ENCODE measurements at places on chromosomes 5 and 9.

GRCh38 chr5:35237580-35238376 lies 7.5 kb upstream of the PRLR start:
- no peak for DNase-seq

DNA sequence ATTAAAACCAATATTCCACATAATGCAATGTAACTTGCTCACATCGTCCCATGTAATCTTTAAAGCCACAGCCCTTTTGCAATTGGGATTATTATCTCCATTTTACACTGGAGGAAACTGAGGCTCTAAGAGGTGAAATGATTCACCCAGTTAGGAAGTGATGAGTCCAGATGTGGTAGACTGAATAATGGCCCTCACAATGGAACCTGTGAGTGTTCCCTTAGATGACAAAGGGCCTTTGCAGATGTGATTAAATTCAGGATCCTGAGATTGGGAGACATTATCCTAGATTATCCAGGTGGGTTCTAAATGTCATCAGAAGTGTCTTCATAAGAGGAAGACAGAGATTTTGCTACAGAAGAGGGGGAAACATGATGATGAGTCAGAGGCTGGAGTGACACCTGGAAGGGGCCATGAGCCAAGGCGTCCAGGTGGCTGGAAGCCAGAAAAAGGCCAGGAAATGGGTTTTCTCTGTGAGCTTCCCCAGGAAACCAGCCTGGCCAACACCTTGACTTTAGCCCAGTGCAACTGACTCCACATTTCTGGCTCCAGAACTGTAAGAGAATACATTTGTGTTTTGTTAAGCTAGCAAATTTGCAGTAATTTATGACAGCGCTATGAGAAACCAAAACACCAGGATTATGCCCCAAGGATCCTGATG lies 139.1 kb downstream of the KCNIP1 start:
- DNase-seq: no peak

- no peak for DNase-seq
These were observed at the start of gene GALNT10 for GRCh38 chr5:154190595-154191304. TSS of gene GALNT10 (plus strand) at chr5:154190733. CDS start at chr5:154190867, 134 bp downstream.

DNA sequence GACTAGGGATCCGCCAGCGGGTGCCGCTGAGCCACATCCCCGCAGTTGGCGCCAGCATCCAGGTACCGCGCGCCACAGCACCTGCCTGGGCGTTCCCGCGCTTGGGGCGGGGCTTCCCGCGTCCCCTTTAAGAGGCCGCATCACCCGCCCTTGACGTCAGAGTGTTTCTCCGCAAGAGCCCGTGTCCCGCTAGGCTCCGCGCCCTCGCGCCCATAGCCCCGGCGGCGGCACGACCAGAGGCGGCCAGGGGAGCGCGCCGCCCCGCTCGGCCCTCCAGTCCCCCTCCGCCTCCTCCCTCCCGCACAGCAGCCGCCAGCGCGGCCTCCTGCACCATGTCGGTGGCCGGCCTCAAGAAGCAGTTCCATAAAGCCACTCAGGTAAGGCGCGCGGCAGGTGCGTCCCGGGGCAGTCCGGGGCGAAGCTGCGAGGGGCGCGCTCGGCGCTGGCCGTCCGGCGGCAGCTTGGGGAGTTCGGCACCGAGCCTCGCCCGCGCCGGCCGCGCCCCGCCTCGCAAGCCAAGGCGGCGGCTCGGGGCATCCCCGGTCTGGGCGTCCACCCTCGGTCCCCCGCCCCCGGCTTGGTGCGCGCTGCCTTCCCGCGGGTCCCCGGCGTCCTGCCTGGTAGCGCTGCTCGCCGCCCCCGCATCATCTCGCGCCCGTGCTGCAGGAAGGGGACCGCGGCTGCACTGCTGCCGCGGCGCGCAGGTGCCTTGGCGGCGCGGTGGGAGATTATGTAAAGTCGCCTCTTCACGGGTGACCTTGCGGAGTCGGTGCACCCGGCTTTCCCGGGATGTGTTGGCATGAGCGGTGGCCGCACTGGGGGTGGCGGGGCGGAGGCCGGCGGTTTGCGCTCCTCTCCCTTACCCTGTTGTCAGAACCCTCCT lies at the start of gene SH3GL2:
SH3GL2 (plus strand) TSS at position 156 of the 883 bp plus-strand sequence.
- DNase-seq: peak; percentile 30

- DNase-seq: no peak
These were observed 543 bp upstream of the ANKRD33B start for GRCh38 chr5:10563110-10563944.

DNA sequence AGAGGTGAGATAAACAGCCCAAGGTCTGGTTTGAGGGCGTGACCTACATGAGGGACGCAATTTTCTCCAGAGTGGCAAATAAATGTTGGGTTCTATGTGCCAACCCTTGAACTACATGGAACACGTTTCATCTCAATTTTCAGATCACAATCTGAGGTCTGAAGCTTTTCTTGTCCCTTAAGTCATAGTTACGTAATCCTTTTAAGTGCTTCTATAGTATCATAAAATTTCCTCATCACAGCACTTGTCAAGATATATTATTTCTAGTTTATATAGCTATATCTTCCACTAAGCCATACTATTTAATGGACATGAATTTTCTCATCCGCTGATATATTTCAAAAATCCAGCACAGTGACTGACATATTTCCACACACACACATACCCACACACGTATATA lies 53.1 kb upstream of the GRIN3A start:
- DNase-seq: no peak

DNA sequence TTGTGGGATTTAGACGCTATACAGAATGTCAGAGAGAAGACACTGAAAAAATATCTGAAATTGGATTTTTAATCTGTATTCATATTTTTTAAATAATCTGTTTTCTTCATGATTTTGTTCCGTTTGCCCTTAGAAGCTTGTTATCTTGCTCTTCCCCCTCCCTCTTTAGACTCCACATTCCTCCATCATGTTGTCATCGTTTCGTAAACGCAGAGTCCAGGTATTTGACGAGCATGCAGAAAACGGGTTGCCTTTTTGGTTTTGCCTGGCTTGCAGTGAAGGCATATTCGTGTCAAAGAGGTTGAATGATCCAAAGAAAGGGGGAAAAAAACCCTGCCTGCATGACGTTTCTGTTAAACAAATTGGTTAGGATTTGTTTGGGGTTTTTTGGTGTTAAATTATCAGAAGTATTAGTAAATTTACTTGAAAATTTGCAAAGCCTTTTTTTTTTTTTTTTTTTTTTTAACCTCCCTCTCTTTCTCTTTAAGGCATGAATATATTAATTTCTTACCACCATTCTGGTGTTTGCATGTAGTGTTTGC lies 2.9 kb downstream of the SPTAN1 start:
- DNase-seq: no peak

DNA sequence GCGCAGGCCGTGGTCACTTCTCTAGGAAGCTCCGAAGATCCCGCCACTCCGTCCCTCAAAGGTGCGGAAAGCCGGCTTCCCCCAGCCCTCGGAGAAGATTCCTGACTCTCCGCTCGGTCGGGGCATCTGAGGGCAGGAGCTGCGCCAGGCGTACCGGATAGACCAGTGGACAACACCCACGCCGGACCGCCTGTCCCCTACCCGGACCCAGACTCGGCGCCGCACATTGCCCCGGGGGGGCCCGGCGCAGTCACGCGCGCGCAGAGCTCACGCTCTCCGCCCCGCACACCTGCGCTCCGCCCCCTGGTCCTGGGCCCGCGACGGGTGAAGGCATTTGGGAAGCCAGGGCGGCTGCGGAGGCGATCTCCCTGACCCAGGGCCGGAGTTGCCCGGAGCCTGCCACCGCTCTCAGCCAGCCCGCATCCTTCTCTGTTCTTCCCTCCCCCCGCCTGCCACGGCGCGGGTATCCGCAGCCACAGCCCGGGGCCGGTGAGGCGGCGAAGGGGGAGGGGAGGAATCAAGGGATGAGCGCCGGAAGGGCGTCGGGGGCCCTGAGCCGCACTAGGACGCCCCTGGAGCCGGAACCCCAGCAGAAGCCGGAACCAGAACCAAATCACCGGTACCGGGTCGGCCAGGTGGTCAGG lies 448 bp downstream of the RELL2 start:
- DNase-seq: no peak

DNA sequence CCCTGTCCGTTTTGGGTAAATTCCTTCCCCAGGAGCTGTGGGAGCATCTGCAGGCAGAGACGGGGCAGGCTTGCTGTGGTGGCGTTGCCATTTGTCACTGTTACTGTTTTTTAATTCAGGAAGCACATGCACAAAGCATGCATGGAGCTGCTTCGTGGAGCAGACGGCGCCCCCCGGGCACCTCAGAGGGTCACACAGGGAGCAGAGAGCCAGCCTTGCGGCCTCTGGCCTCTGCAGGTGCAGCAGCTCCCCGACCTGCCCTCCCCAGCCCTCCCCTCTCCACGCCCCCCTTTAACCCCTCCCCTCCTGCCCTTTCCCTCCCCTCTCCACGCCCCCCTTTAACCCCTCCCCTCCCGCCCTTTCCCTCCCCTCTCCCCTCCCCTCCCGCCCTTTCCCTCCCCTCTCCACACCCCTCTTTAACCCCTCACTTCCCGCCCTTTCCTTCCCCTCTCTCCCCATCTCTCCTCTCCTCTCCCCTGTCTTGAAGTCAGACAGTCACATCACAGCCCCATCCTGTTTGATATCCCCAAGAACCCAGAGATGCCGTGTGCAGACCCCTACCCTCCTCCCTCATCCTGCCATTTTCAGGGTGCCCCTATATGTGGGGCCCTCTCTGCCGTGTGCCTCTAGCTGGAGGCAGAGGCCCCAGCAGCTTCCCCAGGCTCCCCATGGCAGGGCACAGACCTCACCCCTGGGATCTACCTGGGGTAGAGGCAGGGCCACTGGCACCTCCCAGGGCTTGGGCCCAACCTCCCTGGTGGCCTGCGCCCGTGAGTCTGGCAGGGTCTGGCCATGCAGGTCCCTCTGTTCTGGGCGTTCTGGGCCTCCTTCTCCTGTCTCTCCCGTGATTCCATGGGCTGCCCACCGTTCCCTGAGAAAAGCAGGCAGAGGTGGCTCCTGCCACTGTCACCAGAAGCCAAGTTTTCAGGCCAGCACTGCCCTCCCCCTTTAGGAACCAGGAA lies 29.6 kb upstream of the UBAC1 start:
- DNase-seq: no peak

- DNase-seq: no peak
These were observed 149.7 kb upstream of the COL5A1 start for GRCh38 chr9:134491856-134492255.

DNA sequence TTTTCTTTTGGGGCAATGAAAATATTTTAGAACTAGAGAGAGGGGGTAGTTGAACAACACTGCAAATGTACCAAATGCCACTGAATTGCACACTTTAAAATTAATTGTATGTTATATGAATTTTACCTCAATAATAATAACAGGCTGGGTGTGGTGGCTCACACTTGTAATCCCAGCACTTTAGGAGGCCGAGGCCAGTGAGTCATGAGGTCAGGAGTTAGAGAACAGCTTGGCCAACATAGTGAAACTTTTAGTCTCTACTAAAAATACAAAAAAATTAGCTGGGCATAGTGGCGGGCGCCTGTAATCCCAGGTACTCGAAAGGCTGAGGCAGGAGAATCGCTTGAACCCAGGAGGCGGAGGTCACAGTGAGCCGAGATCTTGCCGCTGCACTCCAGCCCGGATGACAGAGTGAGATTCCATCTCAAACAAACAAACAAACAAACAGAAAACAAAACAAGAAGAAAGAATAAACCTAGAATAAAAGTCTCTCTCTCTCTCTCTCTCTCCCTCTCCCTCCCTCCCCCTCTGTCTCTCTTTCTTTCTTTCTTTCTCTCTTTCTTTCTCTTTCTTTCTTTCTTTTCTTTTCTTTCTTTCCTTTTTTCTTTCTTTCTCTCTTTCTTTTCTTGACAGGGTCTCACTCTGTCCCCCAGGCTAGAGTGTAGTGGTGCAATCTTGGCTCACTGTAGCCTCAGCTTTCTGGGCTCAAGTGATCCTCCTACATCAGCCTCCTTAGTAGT lies 91.1 kb downstream of the BASP1 start:
- no peak for DNase-seq

DNA sequence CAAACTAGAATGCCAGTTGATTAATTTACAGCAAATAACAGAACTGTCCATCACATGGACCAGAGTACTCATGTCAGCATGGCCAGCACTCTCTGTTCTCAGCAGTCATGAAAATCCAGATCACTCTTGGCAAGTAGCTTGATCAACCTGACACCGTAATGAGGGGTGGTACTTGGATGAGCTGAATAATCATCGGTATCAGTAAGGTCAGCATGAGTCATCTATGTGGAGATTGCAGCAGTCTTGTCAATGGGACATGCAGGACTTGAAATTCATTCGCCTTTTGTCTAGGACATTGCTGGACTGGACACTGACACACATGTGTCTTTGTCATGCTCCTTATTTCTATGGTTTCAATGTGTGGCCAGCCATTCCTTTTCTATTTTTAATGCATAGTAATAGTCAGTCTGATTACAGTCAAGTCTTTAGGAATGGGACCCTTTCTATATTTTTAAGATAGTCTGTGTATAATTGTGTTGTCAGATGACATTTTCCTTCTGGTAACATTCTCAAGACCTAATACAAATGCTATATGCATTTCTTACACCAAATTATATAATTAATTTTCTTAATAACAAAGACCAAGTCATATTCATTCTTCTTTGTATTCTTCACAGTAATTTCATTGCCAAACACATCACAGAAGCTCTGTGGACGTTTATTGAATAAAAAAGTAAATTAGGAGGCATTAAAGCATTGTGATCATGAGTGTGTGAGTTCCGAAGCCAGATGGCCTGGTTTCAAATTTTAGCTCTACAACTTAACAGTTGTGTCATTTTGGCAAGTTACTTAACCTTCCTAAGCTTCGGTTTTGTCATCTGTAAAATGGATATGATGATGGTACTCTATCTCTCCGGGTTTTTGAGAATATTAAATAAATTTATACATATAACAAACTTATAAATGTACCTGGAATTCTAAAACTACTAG lies 57.4 kb downstream of the ADAMTSL1 start:
- DNase-seq: no peak

GRCh38 chr5:44389823-44390143 lies 563 bp upstream of the FGF10 start:
- no peak for DNase-seq

DNA sequence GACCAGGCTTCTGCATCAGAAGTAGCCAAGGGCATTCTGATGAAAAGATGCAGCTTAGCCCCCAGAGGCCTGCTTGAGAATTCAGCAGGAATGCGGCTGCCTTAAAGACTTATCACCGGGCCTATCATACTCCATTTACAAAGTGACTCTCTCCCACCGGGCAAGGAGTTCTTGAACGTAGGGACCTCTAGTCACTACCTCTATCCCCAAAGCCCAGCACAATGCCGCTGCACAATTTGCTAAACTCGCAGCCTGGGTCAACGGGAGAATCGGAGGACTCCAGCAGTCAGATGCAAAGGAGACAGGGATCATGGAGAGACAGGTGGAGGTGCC lies 661 bp downstream of the PDCL start:
- no peak for DNase-seq

GRCh38 chr5:141557681-141558136 lies 61.1 kb downstream of the DIAPH1 start:
- DNase-seq: peak; percentile 77

- no peak for DNase-seq
These were observed 18.9 kb upstream of the GPX8 start for GRCh38 chr5:55140908-55141665.

- no peak for DNase-seq
These were observed 64.1 kb downstream of the OSTF1 start for GRCh38 chr9:75152416-75152815.

- no peak for DNase-seq
These were observed 254.0 kb upstream of the IRX1 start for GRCh38 chr5:3341446-3342240.

- peak; percentile 74 for DNase-seq
These were observed 19.8 kb upstream of the MATR3 start for GRCh38 chr5:139273572-139274289.

- DNase-seq: no peak
These were observed 31.0 kb upstream of the RNF38 start for GRCh38 chr9:36431078-36431477.
